Ascending aorta (tissue), 2 donors: ENCODE measurements at places on chromosomes 12 and 14. TPM values are rescaled to one million over a fixed set of nuclear protein-coding genes. Genes with fewer than 3 reads are reported as not detected.

DNA sequence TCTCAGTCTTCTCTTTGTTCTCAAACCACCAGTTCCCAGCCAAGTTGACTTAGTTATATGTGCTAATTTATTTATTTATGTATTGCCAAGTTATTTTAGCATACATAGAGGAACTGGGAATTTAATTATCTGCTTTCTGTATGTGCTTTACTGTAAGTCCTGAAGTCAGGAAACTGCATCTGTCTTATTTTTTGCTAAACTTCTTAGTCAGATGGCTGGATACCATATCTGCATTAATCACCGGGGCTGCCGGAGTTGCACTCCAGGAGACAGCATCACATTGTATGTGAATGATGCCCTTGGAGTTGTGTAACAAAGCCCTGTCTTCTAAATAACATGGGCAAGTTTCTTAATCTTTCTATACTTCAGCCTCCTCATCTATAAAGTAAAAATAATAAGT lies 96.2 kb downstream of the MON2 start:
- no peak for DNase-seq

DNA sequence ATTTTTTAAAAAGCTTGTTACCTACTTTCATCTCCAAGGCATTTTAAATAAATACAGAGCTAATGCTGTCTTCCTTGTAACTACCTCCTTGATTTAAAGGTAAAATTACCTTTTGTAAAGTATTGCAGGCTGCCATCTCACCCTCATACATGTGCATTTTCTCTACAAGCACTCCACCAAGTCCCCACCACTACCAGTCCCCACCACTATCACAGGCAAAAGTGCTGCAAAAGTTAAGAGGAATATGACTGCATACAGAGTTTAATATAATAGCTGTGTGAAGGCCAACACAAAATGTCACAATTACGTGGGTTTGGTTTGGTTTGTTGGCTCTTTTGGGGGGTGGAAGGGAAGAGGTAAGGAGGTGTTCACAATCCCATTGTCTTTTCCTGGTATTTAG lies 9.6 kb downstream of the SIX1 start:
- DNase-seq: no peak

- no peak for DNase-seq
These were observed 14.9 kb upstream of the SCAF11 start for GRCh38 chr12:46005151-46005797.

- no peak for DNase-seq
These were observed 115.2 kb upstream of the MAP1LC3B2 start for GRCh38 chr12:116443821-116444589.

DNA sequence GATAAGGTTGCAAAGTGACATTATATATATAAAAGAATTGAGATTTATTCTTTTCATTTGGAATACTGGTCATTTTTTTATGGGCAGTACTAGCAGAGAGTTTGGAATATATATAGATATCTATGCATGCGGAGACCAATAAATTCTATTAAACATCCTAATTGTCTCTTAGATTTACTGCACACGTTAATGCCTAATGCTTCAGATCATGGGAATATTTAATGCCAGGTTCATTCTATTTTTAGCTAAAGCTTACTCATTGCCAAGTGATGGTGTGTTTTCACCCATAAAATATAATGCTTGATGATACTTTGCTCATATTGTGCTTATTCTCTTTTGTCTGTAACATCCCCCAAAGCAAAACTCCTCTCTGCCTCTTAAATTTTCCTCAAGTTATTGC lies 264.4 kb downstream of the TMEM117 start:
- no peak for DNase-seq

- DNase-seq: no peak
These were observed 524.4 kb downstream of the MED13L start for GRCh38 chr12:115752913-115753726.

DNA sequence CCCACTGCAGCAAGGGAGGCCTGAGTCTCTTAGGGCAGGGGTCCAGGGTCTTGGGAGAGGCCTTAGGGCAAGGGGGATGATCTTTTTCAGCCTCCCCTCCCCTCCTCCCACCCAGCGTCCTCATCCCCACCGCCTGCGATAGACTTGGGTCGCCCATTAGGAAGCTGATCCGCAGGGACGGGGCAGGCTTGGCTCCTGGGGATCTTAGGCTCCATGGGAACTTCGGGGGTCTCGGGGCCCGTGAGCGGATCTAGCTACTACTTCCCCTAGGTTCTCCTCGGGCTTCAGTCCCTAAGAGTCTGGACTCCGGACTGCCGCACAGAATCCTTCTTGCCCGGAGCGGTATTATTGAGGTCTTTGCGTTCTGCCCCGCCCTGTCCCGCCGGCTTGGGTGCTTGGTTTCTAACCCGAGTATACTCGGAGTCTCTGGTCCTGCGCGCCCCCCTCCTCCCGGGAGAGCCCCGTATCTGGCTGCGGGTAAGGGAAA lies 2.2 kb upstream of the PTHLH start:
- DNase-seq: no peak

DNA sequence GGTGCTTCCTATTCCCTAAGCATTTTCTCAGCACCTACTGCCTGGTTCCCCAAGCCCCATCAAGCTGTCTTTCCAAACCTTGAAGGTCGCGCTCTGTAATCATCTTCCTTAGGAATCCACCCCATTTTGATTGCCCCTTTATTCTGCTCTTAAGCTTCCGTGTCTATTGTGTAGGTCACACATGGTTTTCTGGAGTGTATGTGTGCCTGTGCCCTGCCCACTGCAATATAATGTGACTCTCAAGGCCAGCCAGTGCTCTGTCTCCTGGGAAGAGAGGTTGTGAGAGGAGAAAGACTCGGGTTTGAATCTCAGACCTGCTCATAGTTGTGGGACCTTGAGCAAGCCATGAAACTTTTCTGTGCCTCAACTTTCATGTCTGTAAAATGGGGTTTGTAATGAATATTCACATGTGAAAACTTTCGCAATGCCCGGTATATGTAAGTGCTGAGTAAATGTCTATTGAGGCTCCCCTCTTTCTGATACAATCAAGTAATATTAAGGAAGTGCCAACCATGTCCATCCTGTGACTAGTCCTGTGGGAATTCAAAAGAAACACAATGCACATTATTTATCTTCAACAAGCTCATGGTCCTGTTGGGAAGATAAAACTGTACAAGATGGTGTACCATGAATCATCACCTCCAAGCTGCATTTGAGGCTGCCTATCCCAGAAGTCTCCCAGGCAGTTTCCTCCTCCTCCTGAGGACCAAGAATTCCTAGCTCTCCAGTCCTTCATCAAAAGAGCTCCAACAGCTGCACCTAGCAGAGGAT lies 774 bp upstream of the KRT75 start:
- DNase-seq: no peak

DNA sequence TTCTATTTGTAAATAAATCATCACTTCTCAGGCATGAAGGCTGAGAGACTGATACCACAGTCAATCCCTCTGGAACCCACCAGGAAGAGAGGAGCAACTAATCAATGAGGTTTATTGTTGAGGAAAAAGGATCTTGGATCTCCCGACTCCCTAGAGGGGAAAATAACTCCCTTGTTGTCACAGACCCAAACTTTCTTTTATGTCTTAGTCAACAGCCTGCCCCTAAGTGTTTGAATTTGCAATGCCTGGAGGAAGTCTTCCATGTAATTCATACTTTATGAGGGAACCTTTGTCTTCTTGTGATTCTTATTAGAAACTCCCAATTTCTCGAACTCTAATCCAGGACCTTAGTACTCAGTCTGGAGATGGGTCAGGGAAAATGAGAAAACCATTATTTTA lies 805.8 kb downstream of the DIO2 start:
- DNase-seq: no peak

- DNase-seq: no peak
These were observed 59.1 kb upstream of the MED13L start for GRCh38 chr12:116336542-116337065.

GRCh38 chr12:46914336-46914735 lies 88.5 kb upstream of the SLC38A4 start:
- DNase-seq: no peak

GRCh38 chr14:72577521-72577920 lies 316.4 kb downstream of the DPF3 start:
- DNase-seq: no peak

DNA sequence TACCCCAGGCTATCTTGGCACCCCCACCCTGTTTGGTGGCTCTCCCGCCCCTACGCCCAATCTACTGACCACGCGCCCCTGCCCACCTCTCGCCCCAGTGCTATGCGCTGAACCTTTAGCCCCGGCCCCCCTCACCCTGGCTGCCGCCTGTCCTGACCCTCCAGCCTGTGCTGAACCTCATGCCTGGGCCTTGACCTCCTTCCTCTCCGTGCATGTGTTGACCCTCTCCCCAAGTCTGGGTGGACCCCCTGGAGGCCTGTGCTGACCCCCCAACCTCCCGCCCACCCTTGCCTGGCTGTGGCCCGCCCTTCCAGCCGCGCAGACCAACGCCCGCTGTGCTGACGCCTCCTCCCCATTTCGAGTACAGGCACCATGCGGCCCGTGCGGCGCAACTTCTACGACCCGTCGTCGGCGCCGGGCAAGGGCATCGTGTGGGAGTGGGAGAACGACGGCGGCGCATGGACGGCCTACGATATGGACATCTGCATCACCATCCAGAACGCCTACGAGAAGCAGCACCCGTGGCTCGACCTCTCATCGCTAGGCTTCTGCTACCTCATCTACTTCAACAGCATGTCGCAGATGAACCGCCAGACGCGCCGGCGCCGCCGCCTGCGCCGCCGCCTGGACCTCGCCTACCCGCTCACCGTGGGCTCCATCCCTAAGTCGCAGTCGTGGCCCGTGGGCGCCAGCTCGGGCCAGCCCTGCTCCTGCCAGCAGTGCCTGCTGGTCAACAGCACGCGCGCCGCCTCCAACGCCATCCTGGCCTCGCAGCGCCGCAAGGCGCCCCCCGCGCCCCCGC lies 20.7 kb downstream of the DTX1 start:
- no peak for DNase-seq

GRCh38 chr12:14058717-14059116 lies 77.3 kb upstream of the GRIN2B start:
- no peak for DNase-seq

DNA sequence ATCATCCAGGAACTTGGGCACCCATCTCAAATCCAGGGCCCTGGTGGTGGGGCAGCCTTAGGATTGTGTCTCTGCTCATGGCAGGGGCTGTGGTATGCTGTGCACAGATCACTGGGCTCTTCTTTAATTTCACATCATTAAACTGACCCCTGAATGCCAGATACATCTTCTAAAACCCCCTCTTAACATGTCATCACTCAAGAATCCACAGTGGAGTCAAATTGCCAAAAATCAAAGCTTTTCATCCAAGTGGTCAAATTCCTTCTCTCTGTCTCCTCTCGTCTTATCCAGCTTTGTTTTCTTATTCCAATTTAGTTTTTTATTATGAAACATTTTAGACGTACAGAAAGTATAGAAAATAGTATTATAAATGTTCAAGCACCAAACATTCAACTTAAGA lies 97.5 kb downstream of the ADCK1 start:
- DNase-seq: no peak

- no peak for DNase-seq
These were observed 75.4 kb downstream of the DUSP6 start for GRCh38 chr12:89276860-89277259.

CCDC177 gene
- total RNA-seq: not detected

OASL gene
- total RNA-seq: not detected

OR6S1 gene
- not detected for total RNA-seq

INHBC gene
- not detected for total RNA-seq
